ENCODE measurements at places on chromosomes 1 and 21.

DNA sequence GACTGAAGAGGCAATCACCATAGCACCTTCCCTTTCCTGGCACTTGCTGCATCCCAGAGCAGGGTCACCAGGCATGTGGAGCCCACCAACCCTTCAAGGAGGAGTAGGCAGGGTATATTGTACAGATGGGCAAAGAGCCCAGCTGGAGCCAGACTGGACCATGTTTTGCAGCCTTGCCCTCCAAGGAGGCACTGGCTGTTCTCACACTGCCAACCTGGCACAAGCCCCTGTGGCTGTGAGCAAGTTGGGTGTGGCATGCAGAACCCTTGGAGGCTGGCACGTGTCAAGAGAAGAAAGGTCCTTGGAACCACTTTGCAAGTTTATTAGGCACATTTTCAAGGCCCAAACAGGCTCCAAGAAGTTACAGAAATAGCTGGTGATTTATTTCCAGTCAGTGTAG lies 146.4 kb downstream of the FOXD2 start:
- no peak for DNase-seq

DNA sequence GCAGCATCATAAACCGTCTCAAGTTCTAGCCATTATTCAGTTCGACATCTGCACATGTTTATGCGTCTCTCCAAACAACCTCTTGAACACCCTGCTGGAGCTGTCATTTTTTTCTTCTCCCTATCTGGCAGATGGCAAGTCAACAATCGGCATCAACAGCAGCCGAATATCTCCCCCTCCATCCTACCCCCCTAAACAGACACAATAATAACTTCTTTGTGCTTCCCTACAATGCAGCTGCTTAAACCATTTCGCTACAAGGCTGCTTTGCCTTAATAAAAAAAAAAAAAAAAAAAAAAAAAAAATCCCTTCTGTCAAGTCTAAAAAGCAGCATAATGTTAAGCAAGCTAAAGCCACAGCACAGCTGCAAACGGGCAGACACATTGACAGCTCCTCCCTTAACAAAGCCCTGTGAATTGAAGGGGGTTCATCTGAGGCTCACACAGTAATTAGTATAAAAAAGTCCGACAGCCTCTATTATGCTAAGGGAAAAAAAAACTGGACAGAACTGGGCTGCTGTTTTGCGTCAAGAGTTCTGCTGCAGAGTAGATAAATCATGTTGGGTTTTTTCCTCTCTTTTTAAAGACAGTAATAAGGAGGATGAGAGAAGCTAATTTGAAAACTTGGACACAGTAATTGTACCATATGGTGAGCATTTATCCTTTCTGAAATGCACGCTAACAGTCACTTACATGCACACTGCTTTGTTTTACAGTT lies 136.4 kb downstream of the AKT3 start:
- DNase-seq: peak; percentile 50

- no peak for DNase-seq
Measured at GRCh38 chr1:227325156-227325555, 6.9 kb upstream of the CDC42BPA start.

GRCh38 chr1:77900687-77901293 lies 12.4 kb downstream of the NEXN start:
- DNase-seq: peak; percentile 72

GRCh38 chr1:176949033-176949662 lies 215.4 kb downstream of the ASTN1 start:
- peak; percentile 12 for DNase-seq

GRCh38 chr1:6653436-6654290 lies 29.0 kb downstream of the THAP3 start:
- no peak for DNase-seq

DNA sequence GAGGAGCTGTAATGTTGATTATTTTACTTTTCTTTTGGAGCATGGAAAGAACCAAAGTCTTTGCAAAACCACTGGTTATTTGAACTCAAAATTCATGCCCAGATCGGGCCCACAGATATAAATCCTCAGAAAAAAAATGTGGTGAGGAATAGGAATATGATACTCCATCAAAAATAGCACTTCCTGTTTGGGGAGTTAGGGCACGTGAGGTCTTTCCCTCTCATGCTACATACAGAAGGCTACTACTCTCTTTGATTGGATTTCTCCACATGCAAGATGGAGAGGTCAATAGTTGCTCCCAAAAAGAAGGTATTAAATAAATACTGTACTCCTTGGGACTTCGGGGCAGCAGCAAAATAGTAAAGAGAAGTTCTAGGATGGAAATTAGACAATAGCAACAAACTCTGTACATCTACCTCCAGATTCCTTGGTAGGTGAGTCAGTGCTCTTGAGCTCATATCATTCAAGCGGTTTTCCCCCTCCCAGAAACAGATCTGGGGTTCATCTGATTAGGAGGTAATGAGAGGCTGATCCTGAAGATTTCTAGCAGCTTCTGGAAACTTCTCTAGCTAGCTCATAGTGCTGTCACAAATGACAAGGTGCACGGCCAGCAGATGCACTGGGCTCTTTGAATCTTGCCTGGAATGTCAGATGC lies 47.1 kb downstream of the SLC9C2 start:
- DNase-seq: no peak

GRCh38 chr1:3065396-3065795 lies 3.6 kb upstream of the PRDM16 start:
- no peak for DNase-seq

- peak; percentile 94 for DNase-seq
Measured at GRCh38 chr1:184025242-184025675, 12.3 kb downstream of the COLGALT2 start.

All from astrocyte of the spinal cord (primary cell).